ENCODE measurements at places on chromosomes 4 and X.

GRCh38 chr4:169253904-169254303 lies 16.9 kb downstream of the SH3RF1 start:
- no peak for DNase-seq

- DNase-seq = no peak
Measured at GRCh38 chr4:156805696-156806095, 165.9 kb downstream of the PDGFC start.

DNA sequence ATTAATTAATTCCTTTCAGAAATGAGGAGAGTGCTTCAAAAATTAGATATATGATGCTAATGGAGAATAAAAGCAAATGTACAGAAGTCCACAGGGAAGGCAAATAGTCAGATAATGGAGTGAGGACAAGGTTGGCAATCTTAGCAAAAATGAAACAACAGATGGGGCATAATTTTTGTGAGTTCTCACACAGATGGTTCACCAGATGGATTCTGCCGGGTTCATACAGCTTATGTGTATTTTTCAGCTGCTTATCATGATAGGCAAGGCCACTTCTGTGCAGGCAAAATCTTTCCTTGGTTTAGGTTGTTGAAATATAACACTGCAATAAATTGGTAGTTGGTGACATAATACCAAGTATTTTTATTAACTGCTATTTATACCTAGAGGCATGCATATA lies 1539.0 kb upstream of the IGFBP7 start:
- DNase-seq = no peak

DNA sequence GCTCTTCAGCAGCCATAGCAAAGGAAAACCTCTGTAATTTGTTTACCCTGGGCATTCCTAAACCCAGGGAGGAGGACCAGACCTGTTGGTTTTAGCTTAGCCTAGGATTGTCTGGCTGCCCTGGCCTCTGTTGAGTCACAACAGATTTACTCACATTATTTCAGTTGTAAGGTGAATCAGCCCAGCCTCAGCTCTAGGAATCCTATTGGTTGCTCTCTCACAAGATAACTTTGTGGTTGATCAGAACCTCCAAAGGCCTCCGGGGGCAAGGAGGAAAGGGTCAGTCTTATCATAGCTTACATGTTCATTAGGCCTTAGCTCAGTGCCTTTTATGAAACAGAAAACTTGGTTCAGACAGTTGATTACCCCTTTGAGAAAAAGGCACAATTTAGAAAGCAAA lies 41.0 kb downstream of the PDK3 start:
- DNase-seq = no peak

GRCh38 chr4:3780347-3781171 lies 14.4 kb downstream of the ADRA2C start:
- DNase-seq = peak; percentile 28

- DNase-seq = peak; percentile 79
Measured at GRCh38 chr4:135485371-135485770, 1283.8 kb upstream of the PABPC4L start.

DNA sequence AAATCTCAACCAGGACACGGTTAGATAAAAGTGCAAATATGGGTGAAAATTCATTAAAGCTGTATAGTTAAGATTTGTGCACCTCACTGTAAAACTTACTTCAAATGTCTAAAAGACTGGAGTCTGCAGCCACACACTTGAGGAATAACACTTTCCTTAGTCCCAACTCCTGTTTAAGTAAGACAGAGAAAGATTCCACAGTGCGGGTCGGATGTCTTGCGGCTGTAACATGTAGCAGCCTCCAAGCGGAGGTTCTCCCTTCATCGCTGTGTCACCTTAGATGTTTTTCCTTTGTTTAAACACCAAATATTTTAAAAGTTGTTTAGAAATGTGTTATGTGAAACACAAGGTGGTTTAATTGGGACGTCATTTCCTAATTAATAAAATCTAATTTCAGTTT lies 905 bp upstream of the MAEA start:
- no peak for DNase-seq

DNA sequence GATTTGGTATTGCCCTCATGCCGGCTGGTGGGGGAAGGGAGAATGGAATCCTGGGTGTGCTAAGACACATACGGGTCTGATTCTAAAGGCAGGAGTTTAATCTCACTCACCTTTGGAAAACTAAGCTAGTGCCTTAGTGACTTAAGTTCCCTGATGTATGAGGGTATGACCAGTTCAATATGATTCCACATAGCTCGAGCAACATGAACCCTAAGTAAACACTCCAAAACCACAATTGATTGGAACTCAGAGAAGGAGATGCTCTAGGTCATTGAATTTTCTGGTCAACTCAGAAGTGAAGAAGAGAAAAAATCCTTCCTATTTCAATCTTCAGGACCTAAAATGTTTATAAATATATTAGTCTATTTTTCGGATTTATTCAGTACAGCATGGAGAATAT lies 420.1 kb upstream of the INTU start:
- no peak for DNase-seq

- DNase-seq = no peak
Measured at GRCh38 chr4:84412062-84412461, 87.0 kb downstream of the NKX6-1 start.

GRCh38 chrX:10296576-10296975 lies 139.8 kb downstream of the CLCN4 start:
- DNase-seq = no peak

DNA sequence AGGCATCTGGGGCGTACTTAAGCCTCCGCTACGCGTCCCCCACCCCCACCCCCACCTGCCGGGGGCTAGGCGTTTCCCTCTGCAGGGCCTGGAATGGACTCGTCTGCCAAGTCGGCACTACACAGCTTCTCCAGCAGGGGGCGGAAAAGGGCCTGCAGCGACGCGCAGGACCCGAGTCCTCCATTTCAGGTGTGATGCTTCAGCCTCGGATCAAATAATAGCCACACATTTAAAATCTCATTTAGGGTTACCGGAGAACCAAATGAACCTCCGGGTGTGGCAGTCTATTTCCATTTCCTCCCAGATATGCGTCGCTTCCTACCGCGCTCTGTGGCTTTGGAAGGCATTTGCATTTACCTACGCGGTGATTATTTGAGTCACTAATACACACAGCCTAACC lies 2.9 kb downstream of the PAK3 start:
- peak; percentile 32 for DNase-seq

DNA sequence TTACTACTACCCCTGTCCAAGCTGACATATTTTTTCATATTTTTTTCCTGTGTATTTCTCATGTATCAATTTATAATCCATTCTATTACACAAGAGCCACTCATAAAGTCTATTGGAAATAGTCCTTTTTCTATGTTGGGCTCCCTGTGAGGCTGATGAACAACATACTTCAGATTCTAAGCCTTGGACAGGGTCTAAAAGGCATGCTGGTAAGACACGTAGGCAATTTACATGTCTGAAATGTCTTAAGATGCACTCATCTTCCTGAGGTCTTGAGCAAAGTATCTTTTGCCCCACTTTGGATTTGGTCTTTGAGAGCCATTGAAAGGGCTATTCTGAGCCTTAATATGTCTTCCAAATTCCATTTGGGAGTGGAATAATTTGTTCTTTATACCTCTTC lies 31.8 kb downstream of the OCIAD1 start:
- no peak for DNase-seq

- no peak for DNase-seq
Measured at GRCh38 chr4:88429401-88429800, 27.5 kb upstream of the HERC5 start.

DNA sequence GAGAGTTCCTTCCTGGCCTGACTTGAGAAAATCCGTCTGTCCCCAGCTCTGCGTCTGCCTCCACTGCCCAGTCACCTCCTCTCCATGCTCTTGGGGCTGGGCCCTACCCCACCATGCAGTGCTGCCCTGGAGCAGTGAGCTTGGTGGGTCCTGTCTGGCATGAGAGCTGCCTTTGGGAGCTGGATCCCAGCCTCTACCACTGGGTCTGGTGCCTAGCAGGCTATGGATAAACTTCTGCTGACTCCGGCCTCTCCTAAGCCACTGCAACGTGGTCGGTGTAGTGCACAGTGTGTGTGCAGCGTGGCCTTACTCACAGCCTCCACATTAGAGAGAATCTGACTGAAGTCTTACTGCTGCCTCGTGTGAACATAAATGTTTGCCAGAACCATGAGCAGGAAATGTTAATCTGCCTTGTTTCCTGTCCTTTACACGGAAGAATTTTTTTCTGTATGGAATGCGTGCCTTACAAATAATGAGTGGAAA lies 47.6 kb downstream of the HTT start:
- DNase-seq = no peak

DNA sequence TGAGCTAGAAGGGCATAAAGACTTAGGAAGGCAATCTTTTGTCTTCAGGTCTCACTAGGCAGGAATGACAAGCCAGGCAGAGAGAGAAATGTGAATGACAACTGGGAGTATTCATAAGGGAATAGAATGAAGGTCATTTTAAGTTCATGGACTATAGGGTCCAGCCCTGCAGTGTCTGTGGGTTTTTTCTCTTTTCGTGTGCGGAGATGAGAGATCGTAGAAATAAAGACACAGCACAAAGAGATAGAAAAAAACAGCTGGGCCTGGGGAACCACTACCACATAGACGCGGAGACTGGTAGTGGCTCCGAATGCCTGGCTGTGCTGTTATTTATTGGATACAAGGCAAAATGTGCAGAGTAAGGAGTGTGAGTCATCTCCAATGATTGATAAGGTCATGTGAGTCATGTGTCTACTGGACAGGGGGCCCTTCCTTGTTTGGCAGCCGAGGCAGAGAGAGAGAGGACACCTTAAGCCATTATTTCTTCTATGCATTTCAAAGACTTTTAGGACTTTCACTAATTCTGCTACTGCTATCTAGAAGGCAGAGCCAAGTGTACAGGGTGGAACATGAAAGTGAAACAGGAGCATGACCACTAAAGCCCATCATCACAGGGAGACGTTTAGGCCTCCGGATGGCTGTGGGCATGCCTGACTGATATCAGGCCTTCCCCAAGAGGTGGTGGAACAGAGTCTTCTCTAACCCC lies 921.8 kb upstream of the PCDH10 start:
- no peak for DNase-seq

GRCh38 chr4:153292897-153293741 lies 51.4 kb upstream of the MND1 start:
- DNase-seq = no peak

DNA sequence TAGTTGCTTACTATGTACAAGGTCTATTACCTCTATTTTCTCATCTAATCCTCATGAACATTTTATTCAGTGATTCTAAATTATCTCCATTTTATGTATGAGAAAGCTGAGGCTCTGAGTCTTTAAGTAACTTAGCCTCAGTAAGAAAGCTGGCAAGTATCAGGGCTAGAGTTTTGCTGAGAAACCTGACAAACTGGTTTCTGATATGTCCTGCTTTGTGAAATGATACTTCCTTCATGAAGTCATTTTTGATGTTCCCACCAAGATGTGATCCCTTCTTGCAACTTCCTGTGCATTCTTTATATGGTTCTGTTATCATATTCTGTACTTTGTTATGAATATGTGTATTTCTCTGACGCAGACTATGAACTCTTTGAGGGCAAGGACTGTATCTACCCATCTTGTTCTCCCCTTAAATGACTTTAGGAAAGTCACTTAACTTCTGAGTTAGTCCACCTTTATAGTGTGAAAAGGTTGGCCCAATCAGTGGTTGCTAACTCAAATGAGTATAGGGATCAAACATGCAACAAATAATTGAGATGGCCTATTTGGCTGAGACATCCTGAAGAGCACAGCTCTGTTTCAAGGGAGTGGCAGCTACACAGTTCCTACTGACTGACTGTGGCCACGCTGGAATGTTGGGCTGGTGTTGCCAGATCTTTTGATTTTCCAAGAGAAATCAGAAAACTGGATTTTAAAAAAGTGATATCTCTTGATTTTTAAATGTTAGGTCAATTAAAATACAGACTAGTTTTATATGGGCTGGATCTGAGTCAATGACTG lies 127.9 kb upstream of the AMOT start:
- no peak for DNase-seq

DNA sequence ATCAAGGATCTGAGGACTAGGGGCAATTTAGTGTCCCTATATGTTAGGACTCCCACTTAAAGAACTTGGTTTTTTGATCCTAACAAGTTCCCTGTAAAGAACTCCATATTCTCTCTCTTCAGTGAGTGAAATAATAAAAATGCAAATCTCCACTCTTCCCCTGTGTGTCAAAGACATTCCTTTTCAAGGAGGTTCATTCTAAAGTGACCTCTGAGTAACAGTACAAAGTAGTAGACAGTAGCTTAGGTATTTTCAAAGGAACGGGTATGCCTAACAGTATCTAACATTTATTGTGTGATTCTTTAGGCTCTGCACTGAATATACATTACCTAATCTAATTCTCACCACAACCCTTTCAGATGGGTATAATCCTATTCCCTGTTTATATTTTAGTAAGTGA lies 58.4 kb upstream of the SCOC start:
- DNase-seq = no peak

GRCh38 chr4:164847967-164848649 lies 28.9 kb upstream of the APELA start:
- DNase-seq = no peak

DNA sequence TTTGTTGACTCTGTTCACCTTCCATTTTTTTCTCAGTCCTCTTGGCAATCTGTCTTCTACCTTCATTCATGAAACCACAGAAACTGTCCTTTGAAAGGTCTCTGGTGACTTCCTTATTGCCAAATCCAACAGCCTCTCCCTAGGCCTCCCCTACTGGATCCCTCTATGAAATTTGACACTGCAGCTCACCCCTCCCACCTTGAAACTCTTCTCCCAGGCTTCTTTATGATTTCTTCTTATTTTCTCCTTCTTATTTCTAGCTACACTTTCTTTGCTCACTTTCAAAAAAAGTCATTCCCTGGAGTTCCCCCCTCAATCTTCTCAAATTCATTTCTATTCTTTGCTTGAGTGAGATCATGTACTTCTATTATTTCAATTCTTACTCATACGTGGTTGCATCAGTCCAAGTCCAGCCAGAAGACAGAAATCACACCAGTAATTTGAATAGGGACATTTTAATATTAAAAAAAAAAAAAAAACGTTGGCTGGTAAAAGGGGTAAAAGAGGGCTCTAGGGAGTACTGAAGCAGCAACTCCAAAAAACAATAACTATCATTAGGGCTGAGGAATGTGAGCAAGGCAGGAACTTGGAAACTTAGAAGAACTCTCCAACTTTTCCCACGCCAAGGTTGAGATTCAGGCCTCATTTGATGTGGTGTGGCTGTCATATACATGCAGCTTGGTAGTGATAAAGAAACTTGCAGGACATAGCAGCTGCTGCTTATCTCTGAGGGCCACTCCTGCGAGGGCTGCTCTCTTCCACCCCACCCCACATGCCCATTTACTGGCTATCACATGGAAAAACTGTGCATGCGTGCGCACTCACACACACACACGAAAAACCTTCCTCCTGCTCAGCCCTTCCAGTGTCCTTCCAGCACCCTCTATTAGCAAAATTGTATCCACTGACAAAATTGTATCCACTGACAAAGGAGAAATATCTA lies 169.8 kb upstream of the GALNT7 start:
- DNase-seq = no peak

Measured in SK-N-DZ (cell line).